ENCODE measurements at places on chromosomes 6 and 20.

DNA sequence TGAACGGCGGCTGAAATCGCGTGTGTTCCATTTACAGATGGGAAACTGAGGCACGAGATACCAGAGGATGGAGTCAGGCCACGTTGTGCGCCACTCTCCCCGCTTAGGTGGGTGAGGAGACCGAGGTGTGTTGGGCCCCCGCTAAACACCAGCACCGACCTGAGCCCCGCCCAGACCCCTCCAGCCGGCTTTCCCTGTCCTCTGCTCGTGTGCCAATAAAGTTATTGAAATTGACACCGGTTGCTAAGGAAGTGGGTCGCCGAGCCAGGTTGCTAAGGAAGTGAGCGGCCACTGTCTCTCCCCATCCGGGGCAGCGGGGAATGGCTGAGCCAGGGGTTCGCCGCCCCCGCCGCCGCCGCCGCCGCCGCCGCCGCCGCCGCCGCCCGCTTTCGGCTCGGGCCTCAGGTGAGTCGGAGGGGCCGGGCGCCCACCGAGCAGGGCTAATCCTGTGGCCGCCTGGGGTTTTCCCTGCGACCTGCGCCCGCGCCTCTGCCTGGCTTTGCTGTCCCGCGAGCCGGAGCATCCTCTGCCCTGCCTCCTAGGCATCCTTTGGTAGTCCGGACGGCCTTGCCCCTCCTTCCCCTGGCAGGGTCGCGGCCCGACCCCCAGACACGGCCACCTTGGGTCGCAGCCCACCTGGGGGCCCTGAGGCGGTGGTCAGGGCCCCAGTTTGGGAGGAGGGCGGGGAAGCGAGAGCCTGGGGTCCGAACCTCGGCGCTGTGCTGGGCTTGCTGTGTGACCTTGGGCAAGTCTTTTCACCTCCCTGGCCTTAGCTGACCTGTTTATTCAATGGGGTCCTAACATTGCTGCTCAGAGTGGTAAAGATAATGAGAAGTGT lies at the start of gene KIF3B:
Gene KIF3B (plus strand): TSS at position 291 of the 838 bp plus-strand sequence. CDS start 32,127 bp downstream, outside the sequence.
- DNase-seq = peak; percentile 94

DNA sequence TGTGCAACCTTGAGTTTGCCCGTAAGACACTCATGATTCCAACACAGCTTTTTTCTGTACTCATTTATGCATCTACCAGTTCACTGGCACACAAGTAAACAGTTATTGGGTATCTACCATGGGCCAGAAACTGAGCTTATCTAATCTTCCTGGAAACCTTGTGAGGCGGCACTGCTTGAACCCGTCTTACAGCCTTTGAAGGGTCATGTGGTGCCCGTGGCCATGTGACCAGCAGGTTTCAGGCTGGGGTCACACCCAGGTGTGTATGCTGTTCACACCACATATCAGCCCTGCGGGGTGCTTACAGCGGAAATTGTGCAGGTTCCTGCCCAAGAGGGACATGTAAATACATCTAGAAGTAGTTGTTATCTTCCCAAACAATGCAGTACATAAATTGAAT lies 6.1 kb downstream of the THBD start:
- DNase-seq = no peak

GRCh38 chr6:108751851-108752732 lies 96.1 kb upstream of the ARMC2 start:
- DNase-seq = no peak

- no peak for DNase-seq
Observed at GRCh38 chr20:56412949-56413348, 889 bp downstream of the CASS4 start.

DNA sequence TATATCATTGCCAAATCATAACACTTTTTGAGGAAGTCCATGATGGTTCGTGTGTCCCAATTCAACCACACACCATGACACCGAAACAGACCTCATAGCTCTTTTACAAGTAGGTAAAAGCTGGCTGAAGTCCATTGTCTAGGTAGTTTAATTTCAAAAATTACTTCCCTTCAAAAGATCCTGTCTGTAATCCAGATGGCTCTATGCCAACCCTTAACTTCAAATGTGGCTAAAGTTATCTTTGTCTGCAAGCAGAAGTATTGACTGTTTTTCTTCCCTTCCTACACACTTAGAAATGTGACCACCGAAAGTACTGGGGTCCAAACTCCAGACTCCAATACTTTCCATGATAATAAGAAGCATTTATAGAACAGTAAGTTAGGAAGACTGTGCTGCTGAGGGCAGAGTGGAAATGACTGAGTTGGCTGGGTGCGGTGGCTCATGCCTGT lies 8.3 kb upstream of the TIAM2 start:
- peak; percentile 33 for DNase-seq

- DNase-seq = no peak
Observed at GRCh38 chr6:54980511-54981275, 134.1 kb downstream of the FAM83B start.

DNA sequence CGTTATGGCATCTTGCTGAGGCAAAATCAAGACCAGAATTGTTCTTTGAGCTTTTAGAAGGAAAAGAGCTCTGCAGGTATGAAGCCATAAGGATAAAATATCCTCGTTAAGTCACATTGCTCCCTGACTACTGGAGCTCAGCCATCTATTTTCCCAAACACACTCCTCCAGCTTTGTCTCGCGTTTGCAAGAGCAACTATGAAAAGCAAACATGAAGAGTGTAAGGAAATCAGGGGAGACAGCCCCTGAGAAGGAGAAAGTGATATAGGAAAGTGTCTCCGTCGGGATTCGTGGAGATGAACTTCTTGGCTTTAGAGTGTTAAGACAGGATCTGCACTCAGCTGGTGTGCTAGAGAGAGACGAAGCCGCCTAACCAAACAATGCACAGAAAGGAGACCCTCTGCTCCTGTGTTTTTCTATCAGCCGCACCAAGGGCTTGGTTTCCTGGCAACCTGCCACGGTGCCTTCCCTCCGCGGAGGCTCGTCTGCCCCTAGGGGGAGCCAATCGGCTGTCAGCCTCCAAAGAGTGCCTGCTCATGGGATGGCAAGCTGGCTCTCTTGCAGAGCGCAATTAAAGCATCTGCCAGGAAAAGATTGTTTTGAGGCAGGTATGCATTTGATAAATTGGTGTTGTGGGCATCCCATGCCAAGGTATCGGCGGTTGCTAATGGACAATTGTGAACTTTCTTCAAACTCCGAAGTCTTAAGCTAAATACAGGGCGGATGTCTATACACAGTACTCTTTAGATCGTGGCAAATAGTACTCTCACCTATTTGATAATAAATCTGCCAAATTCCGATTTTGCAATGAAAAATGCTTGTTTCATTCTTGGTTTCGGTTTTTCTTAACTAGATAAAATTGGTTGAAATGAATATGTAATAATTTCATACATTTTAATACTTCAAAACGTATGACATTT lies 603.2 kb downstream of the RNF144B start:
- DNase-seq = peak; percentile 63

DNA sequence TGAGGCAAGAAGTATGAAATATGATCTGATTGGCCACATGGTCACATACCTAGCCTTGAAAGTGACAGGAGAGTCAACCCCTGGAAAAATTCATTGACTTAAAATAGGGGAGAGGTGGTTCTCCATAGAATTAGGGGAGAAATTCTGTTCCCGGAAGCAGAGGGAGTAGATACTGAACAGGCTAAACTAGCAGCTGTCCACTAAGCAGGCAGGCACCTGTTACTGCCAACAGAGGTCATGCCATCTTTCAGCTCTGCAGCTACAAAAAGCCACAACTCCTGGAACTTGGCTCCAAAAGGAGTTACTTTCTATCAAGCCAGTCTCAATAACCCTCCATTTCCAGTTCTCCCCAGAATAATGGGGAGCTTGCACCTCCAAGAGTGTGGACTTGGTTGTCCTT lies 352.5 kb downstream of the MAFB start:
- DNase-seq = no peak

DNA sequence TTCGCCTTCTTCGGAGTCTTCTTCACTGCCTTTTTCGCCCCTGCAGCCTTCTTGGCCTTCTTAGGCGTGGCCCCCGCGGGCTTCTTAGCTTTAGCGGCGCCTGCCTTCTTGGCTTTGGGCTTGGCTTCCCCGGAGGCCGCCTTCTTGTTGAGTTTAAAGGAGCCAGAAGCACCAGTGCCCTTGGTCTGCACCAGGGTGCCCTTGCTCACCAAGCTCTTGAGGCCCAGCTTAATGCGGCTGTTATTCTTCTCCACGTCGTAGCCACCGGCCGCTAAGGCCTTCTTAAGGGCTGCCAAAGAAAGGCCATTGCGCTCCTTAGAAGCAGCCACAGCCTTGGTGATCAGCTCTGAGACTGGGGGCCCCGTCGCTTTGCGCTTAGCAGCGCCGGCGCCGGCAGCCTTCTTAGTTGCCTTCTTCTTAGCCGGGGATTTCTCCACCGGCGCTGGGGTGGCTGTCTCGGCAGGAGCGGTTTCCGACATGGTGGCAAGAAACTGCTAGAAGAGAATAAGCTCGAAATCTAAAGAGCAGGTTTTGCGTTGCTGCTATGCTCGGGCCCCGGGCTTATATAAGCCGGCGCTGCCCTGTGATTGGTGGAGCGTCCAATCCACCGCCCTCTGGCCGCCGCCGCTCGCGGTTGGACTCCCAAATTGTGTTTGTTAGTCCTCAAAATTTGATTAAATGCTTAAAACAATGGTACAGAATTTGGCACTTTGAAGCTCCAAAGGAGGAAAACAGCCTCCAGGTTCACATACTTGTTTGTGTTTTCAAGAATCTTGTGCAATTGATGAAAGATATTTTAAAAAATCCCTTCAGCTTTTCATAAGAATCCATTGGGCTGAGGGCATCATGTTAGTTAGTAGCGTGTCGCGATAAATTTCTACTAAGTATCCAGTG lies 44.9 kb downstream of the OR2B2 start:
- DNase-seq = peak; percentile 97

DNA sequence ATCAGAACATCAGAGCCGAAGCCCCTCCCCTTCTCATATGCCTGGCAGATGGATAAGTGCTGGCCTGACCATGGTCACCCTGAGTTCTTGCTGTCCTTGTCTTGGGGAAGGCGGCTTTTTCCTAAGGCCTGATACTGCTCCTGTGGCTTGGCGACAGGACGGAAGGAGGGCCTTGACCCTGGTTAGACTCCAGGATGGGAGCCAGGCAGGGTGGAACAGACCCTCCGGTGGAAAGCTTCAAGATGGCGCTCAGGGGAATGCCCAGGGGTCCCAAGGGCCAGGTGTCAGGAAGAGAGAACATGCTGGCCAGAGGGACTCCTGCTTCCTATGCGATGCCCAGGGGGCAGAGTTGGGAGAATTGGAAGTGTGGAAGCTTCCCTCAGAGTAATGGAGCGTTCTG lies 29.6 kb downstream of the ADA start:
- DNase-seq = no peak

- peak; percentile 12 for DNase-seq
Observed at GRCh38 chr6:27940766-27941165, 16.3 kb upstream of the OR2B6 start.

GRCh38 chr6:27582928-27583725 lies 110.2 kb upstream of the ZNF184 start:
- peak; percentile 79 for DNase-seq

DNA sequence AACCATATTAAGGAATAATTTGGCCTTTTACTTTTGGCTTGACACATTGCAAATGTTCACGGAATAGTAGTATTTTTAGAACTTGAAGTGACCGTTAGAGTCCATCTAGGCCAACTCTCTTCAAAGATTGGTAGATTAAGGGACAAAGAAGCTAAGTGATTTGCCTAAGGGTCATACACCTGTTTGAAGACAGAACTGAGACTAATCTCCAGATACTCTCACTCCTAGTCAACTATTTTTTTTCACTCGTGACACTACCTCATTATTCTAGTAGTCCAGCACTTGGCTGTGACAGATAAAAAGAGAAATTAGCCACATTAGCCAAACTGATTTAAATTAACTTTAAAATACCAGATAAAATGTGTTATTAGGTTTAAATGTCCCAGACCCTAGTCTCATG lies 10.6 kb downstream of the ACSS2 start:
- no peak for DNase-seq

DNA sequence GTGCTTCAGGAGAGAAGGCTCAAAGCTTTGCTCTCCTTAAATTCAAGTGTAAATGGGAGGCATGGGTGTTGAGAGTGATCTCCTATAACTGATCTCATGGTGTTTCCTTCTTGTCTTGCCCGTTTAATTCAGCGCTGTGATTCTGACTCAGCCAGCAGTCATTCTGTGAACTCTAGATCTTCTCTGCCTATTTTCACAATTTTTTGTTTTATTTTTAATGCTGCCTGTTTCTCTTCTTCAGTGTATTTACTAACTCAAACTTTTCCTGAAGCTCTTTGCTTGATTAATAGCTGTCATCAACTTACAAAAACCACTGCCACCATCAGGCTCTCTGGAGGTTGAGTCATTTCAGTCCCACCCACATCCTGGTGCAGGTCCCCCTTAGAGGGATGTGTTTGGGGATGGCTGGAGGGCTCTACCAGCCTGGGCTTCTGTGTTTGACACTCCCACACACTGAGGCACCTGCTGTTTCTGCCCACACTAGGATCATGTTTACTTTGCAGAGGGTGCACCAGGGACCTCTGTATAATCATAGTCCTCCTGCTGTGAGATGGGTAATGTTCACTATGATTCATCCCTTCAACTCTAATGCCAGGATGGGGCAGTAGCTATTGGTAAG lies 94.0 kb downstream of the SHLD1 start:
- DNase-seq = peak; percentile 98

DNA sequence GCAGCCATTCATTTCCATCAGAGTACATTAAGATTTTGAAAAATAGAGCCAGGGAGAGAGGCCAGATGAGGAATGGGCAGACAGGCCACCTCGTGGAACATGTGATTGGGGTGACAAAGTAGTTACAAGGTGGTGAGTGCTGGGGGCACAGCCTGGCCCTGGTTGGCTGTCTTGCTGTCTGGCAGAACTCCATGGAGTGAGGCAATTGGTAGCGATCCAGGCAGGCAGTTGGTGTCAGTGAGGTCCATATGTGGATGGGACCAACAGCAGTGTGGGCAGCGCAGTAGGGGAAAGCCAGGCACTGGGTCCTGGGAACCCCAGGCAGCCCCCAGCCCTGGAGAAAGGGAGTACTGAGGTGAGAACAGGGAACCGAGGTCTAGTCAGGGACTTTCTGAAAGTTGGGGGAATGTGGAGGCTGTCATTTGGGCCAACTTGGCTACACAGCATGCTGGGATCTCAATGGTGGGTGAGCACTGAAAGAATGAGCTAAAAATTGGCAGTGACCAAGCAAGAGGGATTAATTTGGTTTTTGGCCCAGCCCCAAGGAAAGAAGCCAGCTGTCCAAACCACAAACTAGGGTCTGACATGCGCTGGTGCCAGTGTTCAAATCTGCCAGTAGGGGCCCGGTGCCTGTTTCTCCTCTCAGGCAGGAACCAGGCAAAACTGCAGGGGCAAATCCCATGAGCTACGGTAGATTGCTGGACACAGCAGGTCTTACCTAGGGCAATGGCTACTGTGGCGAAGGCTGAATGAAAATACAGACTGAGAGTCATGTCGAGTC lies 61.4 kb upstream of the E2F3 start:
- no peak for DNase-seq

DNA sequence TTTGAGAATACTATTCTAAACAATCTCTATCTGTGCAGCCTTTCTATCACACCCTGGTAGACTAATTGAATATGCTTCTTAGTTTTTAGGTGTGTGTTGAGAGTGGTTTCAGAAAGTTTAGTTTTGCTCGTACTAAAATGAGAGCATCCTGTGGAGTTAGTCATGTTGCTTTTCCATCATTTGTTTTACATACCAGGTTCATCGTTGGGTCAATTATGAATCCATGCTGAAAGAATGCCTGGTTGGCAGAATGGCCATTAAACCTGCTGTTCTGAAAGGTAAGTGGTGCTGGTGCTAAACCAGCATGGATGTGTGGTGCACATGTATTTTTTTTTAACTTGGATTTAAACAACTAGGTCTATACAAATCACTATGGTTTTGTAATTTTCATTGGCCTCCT lies 49.3 kb downstream of the CYB5R4 start:
- no peak for DNase-seq

Measured in NB4 (cell line).